ENCODE measurements at places on chromosomes 2 and 18. TPM values are rescaled to one million over a fixed set of nuclear protein-coding genes. Genes with fewer than 3 reads are reported as not detected.

Gene RAX
- not detected for total RNA-seq

Gene POTEI
- total RNA-seq, result not detected

Gene MGAT4A
- 16.3 TPM for total RNA-seq

Gene OTOS
- total RNA-seq, result not detected

Gene FLACC1
- 2.4 TPM for total RNA-seq

Gene RAMP1
- not detected for total RNA-seq

Gene CERKL
- not detected for total RNA-seq

Gene KIF1A
- 0.50 TPM for total RNA-seq

Gene SLC20A1
- 29.2 TPM for total RNA-seq

Gene ERICH2
- 0.45 TPM for total RNA-seq

Gene SERPINB11
- total RNA-seq, result not detected

Gene ITGA4
- total RNA-seq, result 3.7 TPM

Gene SERPINB10
- total RNA-seq, result 1.2 TPM

Gene DTYMK
- 60.8 TPM for total RNA-seq

Gene TM4SF20
- not detected for total RNA-seq

Gene ANKRD62
- total RNA-seq, result 0.29 TPM

Gene IL36G
- total RNA-seq, result not detected

Gene OR6B2
- not detected for total RNA-seq
